ENCODE measurements at places on chromosomes 13 and 19.

DNA sequence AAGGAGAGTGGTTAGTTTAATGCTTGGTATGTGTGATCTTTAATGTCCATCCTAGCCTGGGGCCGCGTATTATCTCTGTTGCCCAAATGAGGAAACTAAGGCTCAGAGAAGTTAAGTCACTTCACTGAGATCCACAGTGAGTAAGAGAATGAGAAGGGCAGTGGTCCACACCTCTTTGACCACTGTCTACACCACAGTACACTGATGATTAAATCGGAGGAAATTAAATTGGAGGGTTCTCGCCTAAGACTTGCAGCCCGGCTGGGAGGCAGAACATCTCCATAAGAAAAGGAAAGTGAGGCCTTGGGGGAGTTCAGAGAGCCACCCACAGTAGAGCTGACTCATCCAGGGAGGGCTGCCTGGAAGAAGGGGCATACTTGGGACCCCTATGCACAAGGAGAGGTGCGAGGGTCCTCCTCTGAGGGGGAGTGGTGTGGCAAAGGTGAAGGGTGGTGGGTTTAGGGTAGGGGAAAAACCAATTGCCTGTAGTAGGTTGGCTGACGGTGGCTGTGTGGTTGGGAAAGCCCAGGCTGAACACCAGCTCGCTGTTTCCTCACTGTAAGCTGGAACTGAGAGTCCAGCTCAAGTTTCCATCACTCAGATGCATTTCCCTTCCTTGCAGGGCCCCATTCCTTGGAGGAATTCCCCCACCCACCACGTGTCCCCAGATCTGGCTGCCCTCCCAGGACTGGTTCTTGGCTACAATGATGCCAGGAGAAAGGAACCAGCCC, 15.0 kb upstream of the DHRS12 start:
- no peak for DNase-seq

DNA sequence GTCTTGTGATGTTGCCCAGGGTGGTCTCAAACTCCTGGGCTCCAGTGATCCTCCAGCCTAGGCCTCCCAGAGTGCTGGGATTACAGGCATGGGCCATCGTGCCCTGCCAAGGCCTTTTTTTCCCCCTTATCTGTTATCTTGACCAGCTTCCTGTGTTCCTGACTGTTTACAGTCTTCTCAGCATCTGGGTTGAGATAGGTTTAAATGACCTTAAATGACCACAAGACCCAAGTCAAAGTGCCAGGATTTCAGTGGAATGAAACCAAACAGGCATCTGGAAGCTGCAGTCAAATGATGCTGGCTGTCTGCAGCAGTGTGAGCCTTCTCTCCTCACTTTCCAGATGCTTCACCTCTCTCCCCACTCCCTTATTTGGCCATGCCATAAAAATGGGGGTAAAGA, 114.2 kb upstream of the CLDN10 start:
- DNase-seq, result no peak

- DNase-seq, result no peak
Measured at GRCh38 chr13:112253631-112254030, 122.5 kb upstream of the SPACA7 start.

- DNase-seq, result no peak
Measured at GRCh38 chr13:106561551-106562170, 6.3 kb downstream of the ARGLU1 start.

DNA sequence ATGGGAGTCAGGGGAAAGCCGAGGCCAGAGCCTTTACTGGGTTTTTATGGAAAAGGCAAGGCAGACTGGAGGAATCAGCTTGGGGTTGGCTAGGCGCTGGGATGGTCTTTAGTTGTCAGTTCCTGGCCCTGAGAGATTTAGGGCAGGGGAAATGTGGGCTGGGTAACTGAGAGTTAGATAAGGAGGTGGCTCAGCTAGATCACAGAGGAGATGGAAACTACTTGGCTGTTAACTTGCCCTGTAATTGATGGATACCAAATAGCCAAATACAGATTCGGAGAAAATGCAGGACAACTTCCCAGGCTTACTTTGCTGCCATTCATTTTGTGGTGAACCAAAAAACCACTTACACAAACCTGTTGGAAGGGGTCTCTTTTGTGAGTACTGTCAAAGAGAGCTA, 54.0 kb downstream of the LRCH1 start:
- DNase-seq, result no peak

DNA sequence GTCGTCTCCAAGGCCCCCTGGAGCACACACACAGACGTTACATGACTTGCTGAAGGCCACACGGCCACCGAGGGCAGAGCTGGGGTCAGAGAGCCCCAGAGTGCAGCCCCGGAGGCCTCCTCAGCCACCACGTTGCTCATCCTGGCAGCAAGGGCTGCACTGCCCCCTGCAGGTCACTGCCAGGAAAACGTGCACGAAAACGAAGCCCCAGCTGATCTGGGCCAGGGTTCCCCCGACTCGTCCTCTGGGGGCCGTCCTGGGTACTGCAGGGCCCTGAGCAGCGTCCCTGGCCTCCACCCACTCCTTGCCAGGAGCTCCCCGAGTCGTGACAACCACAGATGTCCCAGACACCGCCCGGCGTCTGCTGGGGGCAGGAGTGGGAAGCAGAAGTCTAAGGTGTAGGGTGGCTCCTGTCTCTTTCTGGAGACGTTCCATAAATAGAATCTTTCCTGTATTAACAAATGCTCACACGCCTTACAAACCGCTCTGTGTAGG, 3.4 kb downstream of the TPGS1 start:
- peak; percentile 92 for DNase-seq
